ENCODE measurements at places on chromosomes 1 and 21.

DNA sequence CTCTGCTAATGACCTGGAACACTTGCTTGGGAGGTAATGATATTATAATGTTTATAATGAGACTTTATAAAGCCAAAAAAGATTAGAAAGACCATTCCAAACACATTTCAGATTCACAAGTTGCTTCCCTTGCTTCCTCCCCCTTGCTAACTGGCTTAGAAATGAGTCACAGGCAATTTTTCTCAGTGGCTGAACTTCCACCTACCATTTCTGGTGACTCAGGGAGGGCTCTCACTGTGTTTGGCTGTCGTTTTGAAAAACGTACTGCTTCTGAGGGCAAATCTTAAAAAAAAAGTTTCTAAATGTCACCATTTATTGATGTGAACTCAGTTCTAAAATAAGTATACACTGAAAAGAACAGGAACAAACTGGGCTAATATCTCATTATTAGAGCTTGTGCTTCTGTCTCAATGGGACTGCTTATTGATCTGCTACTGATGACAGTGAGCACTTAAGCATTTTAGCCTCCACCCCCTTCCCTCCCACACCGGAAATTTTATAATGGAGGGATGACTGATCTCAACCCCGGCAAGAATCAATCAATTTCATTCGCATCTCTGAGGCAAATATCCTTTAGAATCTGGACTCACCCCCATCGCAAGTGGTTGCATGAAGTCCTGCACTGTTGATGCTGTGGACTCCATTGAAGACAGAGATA is 278.3 kb downstream of the KCTD3 start:
- no peak for DNase-seq

DNA sequence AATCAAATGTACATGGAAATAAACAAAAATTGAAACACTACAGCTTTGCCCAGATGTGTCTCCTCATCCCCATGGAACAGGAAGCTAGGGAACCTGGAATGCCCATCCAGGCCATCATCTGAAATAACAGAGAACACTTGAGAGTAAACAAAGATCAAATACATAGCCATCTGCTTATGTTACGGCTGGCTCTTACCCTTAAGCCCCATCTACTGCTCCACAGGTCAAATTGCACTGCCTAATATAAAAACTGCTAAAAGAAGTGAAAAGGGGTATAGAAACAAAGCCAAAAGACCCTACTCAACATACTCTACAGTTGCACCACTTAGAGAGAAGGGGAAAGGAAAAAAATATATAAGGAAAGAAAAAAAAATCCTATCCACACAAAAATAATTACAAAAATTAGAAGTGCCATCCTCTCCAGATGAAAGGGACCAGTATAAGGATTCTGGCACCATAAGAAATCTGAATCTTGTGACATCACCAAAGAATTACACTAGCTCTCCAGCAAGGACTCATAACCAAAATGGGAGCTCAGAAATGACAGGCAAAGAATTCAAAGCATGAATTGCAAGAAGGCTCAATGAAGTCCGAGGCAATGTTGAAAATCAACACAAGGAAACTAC is 26.9 kb downstream of the OR6Y1 start:
- DNase-seq, result no peak

- no peak for DNase-seq
These were observed 284.4 kb upstream of the GJB5 start for GRCh38 chr1:34470401-34470800.

DNA sequence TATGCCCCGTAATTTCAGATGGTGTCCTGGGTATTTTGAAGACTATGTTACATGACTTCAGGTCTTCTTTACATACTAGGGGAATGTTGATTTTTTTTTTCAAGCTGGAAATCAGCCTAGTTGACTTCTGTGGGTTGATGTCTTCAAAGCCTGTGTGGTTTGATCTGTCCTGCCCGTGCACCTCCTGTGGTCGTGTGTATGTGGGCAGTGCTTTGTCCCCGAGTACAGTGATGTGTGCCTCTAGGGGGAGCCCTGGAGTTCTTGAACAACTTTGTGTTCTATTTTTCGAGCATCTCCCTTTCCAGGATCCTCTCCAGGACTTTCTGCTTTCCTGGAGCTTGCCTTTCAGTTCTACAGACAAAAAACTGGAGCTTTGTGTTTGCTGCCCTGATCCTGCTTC is 28.9 kb downstream of the OBSCN start:
- no peak for DNase-seq

DNA sequence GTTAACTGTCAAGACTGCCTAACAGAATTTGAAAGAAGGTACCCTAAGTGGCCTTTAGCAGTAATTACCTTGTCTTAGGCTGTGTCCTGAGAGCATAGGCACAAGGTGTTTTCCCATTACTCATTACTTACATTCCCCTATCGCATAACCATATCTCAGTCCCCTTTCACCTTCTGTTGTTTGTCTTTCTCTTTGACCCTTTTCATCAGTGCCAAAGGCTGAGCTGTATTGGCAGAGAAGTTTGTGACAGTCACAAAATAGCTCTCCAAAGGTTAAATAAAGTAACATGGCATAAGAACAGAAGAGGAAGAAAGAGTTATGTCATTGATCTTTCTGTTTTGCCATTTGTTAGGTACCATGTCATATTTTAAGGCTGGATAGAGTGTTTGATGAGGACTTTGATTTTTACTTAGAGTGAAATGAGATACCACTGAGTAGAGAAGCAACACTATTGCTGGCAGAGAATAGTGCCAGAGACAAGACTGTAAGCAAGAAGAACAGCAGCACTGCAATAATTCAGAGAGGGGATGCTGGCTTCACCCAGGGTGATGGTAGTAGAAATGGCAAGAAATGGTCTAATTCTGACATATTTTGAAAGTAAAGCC is 497.8 kb downstream of the TTLL7 start:
- DNase-seq, result no peak

GRCh38 chr1:6001992-6002576 is 9.9 kb upstream of the NPHP4 start:
- no peak for DNase-seq

DNA sequence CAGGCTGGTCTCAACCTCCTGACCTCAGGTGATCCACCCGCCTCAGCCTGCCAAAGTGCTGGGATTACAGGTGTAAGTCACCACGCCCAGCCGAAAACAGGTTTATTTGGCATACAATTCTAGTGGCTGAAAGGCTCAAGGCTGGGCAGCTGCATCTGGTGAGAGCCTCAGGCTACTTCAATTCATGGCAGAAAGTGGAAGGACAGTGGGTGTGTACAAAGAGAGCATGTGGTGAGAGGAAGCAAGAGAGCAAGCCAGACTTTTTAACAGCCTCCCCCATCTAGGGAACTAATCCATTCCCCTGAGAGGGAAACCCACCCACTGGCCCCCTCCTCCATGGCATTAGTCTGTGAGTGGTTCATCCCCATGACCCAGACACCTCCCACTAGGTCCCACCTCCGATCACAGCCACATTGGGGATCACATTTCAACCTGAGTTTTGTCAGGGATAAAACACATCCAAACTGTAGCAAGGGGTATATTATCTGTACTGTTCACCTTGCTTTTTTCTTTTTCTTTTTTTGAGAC is 9.5 kb downstream of the BMP8A start:
- no peak for DNase-seq

DNA sequence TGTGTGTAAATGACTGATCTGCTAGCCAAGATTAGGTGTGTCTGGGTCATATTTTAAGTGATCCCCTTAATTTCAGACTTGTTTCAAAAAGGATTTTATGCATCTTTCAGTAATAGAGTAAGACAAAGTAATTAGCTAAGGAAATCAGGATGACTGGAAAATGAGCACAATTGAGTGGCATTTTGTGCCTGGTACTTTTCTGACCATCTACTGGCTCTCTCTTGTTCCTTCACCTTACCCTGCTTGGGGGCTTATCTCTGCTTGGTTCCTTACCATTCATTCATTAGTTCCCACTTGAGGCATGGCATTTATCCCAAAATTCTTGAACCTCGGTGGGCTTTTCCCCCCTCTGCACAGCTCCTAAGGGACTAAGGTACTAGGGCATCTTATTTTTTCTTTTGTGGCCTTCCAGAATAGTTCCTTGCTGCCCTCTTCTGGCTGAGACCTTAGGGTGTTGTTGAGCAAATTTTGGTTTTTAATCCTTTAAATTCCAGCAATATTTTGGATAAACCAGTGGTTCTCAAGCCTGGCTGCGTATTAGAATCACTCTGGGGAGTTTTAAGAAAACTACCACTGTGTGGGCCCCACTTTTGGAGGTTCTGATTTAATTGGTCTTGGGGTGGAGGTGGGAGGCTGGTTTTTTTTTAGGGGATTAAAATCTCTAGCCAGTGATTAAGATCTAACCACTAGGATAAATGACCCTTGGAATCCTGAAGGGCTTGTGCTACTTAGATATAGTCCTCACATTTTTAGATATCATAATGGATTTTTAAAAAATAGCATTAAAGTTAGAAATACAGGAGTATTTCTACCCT is 50.8 kb downstream of the HS2ST1 start:
- DNase-seq, result peak; percentile 38

DNA sequence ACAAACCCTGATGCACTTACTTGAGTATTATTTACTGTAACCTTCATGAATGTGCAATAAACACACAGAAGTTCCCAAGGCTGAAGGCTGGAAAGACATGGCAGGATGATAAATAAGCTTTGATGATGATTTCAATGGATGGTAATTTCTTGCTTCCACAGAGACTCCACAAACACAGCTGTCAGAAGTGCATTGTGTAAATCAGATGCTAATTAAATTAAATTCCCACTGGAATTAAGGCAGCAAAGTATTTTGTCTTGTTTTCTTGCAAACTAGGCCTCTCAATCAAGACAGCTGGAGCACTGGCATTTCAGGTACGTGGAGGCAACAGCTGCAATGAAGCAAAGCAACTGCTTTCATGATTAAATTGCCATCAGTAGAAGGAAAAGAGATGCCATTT is 24.1 kb downstream of the FAM177B start:
- DNase-seq, result no peak

GRCh38 chr1:166490437-166490991 is 323.7 kb upstream of the FAM78B start:
- no peak for DNase-seq

GRCh38 chr1:48681476-48682305 is 95.0 kb downstream of the BEND5 start:
- no peak for DNase-seq

DNA sequence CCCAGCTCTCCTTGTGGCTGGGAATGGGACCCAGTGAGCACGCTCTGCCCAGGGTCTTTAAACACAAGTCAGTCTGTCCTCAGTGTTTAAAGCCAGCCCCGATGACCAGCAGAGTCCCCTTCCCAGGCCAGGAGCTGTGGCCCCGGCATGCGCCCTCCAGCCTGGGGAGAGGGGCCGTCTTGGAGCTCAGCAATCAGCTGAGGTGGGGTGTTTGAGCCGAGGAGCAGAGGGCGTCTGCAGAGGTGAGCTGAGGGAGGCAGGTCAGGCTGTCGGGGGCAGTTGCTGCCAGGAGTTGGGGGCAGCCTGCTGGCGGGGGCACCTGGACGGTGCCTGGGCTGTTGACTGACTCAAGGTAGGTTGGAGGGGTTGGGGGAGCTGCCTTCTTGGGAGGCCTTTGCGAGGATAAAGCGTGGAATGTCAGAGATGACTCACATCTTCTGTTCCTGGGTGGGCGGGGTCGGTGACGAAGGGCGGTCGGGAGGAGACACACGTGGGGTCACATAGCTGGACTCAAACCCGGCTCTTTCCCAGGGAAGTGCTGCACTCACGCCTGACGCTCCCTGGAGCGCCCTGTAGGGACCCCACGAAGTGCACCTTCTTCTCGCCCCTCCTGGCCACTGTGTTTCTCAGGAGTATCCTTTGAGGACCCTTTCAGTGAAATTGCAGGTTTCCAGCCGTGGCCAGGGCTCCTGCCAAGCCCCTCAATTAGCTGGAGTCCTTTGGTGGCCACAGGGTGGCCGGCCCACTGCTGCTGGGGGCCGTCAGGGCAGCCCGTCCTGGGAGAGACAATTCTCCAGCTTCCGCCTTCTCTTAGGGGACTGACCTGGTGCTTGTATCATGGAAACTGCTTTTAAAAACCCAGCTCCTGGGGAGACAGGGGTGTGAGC is 86.2 kb downstream of the SIK1 start:
- no peak for DNase-seq

GRCh38 chr21:33296156-33296555 is 28.6 kb upstream of the IFNAR1 start:
- DNase-seq, result no peak

DNA sequence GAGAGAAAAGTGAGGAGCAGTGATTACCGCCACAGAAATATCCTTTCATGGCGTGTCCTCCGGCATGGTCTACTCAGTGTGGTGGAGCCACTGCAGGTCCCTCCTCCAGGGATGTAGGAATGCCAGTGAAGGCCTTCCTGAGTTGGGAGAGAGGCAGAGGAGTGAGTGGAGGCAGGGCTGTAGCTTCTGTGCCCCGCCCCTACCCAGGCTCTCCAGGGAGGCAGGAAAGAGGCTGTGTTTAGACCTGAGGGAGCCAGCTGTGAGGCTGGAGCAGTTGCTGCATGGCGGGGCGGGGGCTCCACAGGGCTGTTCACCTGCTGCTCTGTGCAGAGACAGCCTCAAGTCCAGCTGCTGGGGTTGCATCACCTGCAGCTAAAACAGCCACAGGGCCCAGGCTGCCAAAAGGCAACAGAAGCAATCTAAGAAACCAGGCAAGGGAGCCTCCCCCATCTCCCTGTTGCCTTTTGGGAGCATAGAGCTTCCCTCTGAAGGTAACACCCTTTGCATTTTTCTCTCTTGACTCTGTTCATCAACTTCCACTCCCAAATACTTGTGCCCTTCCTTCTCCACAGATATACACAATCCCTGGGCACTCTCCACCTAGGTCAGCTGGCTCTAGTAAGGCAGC is 801 bp upstream of the ANXA9 start:
- DNase-seq, result no peak

DNA sequence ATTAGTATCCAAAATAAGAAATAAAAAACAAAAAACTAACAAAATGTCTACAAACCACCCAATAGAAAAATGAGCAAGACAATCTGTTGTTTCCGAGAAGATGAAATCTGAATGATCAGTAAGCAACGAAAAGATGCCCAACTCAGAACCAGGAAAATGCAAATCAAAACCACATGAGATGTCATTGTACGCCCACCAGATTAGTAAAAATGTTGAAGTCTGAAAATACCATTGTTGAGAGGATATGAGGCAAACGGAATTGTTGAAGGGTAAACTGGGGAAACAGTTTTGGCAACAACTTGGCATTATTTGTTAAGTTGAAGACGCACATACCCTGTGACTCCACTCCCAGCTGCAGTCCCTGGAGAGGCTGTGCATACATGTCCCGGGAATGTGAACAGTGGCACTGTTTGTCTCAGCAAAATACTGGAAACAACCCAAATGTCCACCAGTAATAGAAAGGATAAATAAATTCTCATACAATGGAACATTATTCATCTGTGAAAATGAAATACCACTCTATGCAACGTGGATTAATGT is 10.6 kb downstream of the ZBTB17 start:
- no peak for DNase-seq

GRCh38 chr1:156656806-156657740 is 15.2 kb downstream of the BCAN start:
- DNase-seq, result peak; percentile 80

DNA sequence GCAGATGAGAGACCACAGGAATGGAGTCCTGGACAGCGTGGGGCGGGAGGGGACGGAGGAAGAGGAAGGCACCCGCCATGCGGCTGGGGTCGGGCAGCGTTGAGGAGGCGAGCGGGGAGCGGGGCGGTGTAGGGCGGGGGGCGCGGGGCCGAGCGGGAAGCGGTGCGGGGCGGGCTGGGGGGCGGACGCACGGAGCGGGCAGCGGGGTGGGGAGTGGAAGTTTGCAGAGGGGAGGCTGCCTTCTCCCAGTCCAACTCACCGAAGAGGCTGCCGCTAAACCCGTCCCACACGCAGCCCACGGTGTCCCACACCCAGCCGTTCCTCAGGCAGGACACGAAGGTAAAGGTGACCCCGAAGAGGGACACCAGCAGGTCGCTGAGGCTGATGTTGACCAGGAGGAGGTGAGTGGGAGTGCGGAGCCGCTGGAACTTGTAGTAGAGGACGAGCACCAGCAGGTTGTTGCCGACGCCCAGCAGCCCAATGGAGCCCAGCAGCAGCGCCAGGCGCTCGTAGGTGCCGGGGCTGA is 483 bp downstream of the CHML start:
- DNase-seq, result no peak
